Naive thymus-derived CD8-positive, alpha-beta T cell (primary cell): ENCODE measurements at places on chromosomes 1 and 21.

GRCh38 chr1:11680270-11681070 is 478 bp downstream of the MAD2L2 start:
- DNase-seq: peak; percentile 32
- peak overlapping the region; percentile 62 for H3K27ac ChIP-seq
- peaks cover 4% of the 10 kb centered on the region for H3K4me1 ChIP-seq
- H3K4me3 ChIP-seq: peak overlapping the region; percentile 87
- H3K36me3 ChIP-seq: no peaks in the 10 kb centered on the region
- H3K27me3 ChIP-seq: no peaks in the 10 kb centered on the region

DNA sequence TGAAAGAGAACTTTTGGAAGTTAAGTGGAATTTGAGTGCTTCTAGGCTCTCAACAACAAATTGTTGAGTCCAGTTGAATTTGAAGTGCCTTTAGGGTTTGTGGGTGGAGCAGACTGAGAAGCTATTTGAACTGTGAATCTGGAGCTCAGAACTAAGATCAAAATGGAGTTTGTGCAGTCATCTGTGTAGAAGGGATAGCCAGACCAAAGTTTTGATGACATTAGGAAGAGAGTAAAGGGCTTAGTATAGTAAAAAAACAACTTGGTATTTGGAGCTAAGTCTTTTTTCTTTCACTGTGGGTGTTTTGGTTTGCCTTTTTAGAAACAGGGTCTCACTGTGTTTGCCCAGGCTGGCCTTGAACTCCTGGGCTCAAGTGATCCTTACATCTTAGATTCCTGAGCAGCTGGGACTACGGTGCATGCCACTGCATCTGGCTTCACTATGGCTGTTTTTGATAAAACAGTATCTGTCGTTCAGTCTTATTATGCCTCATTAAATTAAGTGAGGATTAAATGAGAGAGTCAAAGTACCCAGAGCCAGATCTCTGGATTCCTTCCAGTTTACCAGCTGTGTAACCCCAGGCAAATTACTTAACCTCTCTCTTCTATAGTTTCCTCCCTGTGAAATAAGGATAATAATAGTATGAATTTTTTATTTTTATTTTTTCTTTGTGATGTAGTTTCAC is 20.0 kb downstream of the HDAC1 start:
- peaks cover 29% of the 10 kb centered on the region for H3K4me1 ChIP-seq
- no peaks in the 10 kb centered on the region for H3K27me3 ChIP-seq
- peak overlapping the region; percentile 68 for H3K27ac ChIP-seq
- H3K4me3 ChIP-seq: no peak overlapping the region

GRCh38 chr1:33045246-33045645 is 8.6 kb upstream of the AK2 start:
- H3K27me3 ChIP-seq: no peaks in the 10 kb centered on the region
- DNase-seq: no peak
- no peaks in the 10 kb centered on the region for H3K36me3 ChIP-seq
- H3K4me1 ChIP-seq: peaks cover 13% of the 10 kb centered on the region
- no peak overlapping the region for H3K4me3 ChIP-seq

DNA sequence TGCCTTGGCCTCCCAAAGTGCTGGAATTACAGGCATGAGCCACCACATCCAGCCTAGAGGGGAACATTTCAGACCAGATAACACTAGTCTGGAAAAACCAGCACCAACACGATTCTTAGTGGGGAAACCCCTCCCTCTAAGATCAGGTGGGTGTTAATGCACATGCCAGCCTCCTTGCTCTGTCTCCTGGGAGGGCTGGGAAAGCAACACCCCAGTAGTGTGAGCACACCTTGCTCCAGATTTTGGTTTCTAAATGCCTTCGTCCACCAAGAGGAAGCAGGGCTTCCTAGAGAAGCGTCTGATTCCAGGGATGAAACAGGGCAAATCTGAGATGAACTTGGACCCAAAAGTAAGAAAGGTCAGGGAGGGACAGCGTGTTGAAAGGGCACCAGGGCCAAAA is 2.2 kb upstream of the KRTAP10-4 start:
- H3K27me3 ChIP-seq: no peaks in the 10 kb centered on the region
- no peak overlapping the region for H3K27ac ChIP-seq
- H3K4me1 ChIP-seq: peaks cover 4% of the 10 kb centered on the region
- DNase-seq: no peak

DNA sequence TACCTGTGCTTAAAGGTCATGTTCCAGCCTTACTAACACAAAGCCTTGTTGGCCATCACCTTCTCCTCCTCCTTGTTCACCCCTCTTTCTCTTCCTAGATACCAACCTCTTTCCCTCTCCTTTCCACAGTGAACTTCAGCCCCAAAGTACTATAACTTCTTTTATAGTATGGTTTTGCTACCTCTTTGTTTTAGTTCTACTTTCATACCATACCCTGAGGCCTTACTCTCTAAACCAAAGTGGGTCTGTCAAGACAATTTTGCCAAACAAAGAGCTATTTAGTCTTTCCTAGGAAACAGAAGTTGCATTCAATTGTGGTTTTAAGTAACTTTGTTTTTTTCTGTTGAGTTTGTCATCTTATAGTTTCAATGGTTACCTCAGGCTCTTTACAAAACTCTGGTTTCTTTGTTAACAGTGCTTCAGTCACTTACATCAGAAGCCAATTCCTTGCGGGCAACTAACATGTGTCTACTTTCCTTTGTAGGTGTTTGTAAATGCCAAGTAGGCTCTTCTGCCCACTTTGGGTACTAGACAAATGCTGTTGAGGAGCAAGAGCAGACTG is 623.9 kb upstream of the PKN2 start:
- DNase-seq: no peak
- H3K4me1 ChIP-seq: no peaks in the 10 kb centered on the region
- no peaks in the 10 kb centered on the region for H3K36me3 ChIP-seq
- no peak overlapping the region for H3K4me3 ChIP-seq

- H3K4me1 ChIP-seq: peaks cover 50% of the 10 kb centered on the region
- DNase-seq: no peak
- H3K27ac ChIP-seq: no peak overlapping the region
- no peaks in the 10 kb centered on the region for H3K27me3 ChIP-seq
- peak overlapping the region; percentile 24 for H3K4me3 ChIP-seq
- H3K36me3 ChIP-seq: no peaks in the 10 kb centered on the region
Measured at GRCh38 chr21:41928621-41929220, 25.1 kb downstream of the C2CD2 start.

DNA sequence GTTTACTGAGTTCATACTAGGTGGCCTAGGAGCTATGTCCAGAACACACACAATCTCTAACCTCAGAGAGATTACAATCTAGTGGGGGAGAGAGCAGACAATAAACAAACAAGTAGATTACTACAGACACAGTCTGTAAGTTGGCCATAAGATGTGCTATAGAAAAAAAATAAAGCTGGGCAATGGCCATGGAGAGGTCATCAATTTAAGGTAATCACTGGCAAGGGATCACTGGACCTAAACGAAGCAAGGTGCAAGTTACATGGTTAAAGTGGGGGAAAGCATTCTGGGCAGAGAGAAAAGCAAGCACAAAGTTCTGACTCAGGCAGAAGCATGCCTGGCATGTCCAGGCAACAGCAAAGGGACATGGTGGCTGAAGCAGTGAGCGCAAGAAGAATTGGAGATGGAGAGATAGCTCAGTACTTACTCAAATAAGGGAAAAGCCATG is 147.0 kb downstream of the RERE start:
- H3K4me3 ChIP-seq: no peak overlapping the region
- H3K36me3 ChIP-seq: no peaks in the 10 kb centered on the region
- DNase-seq: no peak
- no peaks in the 10 kb centered on the region for H3K27me3 ChIP-seq
- H3K4me1 ChIP-seq: peaks cover 51% of the 10 kb centered on the region

DNA sequence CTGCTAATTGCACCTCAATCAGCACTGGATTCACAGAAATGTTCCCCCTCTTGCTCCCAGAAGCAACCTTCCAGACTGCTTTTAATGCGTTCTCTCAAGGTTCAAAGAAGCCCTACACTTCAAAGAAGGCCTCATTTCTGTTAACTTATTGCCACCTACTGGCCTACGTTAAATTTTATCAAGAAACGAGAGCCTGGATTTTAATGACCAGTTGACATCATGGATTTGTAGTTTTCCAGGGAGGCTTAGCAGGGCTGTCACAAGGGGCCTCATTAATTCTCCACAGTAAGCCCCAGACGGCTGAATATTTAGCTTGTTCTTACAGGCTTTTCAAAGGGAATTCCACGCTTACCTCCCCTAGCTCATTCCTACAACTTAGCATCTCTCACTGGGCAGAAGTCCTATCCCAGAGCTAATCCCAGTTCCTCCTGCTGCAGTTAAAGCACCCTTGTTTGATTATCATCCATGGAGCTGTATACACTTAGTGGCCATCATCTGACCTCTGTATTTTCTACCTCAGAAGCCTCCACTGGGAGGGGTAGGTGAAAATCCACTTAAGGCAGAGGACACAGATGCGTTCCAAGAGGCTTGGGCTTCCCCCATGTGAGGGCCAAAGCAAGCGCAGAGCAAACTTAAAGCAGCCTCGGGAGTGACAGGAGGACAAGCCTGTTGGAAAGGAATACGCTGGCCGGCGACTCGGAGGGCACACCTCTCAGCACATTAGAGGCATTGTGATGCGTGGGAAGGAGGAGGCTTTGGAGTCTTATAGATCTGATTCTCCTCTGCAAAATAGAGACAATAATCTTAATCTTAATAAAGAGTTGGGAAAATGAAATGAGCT is 32.2 kb upstream of the CYP4X1 start:
- H3K27me3 ChIP-seq: peaks cover 7% of the 10 kb centered on the region
- peaks cover 3% of the 10 kb centered on the region for H3K36me3 ChIP-seq
- no peak overlapping the region for H3K4me3 ChIP-seq
- no peak for DNase-seq

DNA sequence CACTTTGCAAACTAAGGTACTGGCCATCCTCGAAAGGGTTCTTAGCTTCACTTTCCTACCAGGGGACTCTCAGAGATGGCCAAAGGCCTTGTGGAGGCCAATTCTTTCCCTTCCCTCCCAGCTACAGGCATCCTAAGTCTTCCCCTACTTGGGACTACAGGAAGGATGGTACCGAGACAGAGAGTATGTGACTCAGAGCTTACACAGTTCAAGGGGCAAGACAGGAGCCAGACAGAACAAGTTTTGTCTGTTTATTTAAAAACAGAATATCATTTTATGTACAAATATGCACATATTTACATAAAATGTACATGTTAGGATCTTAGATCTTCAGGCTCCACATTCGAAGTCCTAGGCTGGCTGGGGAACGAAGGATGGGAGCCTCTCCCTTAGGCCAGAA is 1.1 kb upstream of the ARHGAP30 start:
- peak overlapping the region; percentile 99 for H3K27ac ChIP-seq
- DNase-seq: no peak
- H3K27me3 ChIP-seq: no peaks in the 10 kb centered on the region
- H3K4me3 ChIP-seq: no peak overlapping the region
